ENCODE measurements at places on chromosomes 1 and 21.

DNA sequence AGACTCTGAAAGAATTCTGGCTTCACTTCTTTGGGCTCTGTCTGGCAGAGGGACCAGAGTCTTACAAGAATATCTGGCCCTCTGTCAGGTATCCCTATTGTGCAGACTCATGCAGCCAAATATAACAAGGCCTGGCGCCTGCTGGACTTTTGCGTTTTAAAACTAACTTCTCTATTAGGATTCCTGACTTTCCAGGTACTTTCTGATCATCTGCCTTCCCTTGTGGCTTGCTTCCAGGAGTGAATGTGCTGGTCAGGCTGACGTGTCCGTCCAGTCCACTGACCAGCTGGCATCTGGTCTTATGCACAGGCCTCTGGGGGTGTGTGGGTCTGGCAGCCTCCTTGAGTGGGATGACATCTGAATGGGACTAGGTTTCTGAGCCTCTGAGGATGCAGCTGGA lies 8.6 kb upstream of the RAB29 start:
- DNase-seq, result no peak

- no peak for DNase-seq
These were observed 23.3 kb downstream of the FCRL2 start for GRCh38 chr1:157753611-157754010.

GRCh38 chr1:10511494-10511885 lies 36.7 kb downstream of the PEX14 start:
- DNase-seq, result peak; percentile 52

- DNase-seq, result peak; percentile 1
These were observed 54.2 kb upstream of the DNAJC6 start for GRCh38 chr1:65255035-65255655.

- no peak for DNase-seq
These were observed 114.8 kb downstream of the HMCN1 start for GRCh38 chr1:185849014-185849413.
